ENCODE measurements at places on chromosomes 7 and 10.

GRCh38 chr7:101838837-101839483, 21.5 kb downstream of the CUX1 start:
- DNase-seq: no peak

DNA sequence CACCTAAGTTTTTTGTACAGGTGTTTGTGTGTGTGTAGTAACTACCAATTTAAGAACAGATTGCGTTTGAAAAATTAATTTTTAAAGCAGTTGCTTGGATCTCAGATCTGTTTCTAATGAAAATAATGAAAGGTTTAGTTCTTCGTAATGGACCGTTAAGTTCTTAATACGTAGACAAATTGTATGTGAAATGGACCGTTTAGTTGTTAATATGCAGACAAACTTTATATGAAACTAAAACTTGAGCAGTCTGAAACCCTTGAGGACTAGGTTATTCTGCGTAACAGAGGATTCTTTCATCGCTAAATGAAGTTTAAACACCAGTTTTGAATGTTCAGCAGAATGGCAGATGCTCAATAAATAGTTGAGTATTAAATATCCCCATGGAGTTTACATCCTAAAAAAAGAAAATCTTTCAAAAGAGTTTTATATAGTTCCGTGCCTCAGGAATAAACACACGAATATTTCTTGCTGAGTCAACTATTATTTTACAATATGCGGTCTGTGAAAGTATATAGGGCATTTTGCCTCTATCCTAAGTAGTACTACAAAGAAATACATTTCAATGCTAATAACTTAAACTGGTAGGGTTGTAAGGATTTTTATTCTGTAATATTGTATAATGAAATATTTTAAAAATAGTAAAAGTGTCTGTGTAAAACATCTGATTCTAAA, 1.2 kb downstream of the DBF4 start:
- DNase-seq: no peak

DNA sequence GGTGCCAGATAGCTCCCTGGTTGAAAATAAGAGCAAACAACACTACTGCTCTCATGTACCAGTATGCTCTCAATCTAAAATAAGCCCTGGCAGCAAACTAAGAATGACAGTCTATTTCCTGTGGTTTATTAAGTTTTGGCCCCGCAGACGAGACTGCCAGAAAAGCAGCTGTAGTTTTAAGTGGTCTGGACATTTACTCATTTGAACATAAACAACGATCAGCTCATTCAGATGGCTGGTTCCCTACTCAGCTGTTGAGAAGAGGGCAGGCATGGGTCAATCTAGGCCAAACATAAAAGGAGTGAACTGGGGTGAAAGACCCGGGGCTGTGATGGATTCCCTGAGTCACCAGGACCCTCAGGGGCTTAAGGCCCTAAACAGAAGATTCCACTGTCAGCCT, 4.5 kb downstream of the TRIL start:
- no peak for DNase-seq

DNA sequence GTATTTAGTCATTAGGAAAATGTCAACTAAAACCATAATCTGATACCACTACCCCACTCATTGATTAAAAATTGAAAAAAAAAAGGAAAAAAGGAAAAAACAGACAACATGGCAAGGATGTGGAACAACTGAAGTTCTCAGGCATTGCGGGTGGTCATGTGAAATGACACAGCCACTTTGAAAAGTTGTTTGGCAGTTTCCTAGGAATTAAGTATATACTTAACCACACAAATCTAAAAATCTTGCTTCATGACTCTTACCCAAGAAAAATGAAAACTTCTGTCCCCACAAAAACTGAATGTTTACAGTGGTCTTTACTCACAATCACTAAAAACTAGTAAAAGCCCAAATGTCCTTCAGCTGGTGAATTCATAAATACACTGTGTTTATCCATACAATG, 254.5 kb downstream of the AHR start:
- no peak for DNase-seq
